ENCODE measurements at places on chromosomes 3 and 15.

DNA sequence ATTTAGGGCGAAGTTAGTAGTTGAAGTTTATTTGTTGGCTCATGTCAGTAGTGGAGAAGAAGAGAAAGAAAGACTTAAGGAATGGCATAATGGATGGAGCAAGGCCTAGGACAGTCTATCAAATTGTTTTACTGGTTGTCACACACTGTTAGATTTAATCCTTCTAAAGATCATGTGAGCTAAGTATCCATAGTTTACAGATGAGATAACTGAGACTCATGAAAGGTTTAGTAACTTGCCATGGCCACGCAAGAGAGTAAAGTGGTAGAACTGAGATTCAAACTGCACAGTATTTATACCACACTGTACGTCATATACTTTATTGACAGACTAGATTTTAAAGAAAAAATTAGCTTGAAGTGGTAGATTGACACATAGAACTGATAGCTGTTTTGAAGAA is 11.4 kb downstream of the SPRED1 start:
- no peak for DNase-seq

DNA sequence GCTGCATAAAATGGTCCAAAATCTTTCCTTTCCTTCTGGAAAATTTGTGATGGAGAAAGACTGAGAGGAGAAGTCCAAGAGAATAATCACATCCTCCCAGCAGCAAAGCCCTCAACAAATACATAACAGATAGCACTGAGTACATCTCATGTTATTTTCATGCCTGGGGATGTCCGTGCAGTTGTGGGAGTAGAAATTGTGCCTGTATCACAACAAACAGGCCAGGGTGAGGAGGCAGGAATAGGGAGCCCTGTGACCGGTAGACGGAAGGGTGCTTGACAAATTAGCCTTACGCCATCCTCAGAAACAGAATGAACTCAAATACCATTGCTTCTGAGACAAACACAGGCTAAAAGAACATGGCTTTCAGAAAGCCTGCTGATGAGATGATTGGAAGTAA is 333.2 kb upstream of the UMPS start:
- DNase-seq: no peak

- DNase-seq: no peak
Observed at GRCh38 chr15:50909010-50909317, 481 bp downstream of the AP4E1 start.

- DNase-seq: no peak
Observed at GRCh38 chr3:153215966-153216365, 53.9 kb downstream of the RAP2B start.

- no peak for DNase-seq
Observed at GRCh38 chr3:42192334-42193200, 73.4 kb downstream of the CCK start.

- no peak for DNase-seq
Observed at GRCh38 chr3:104245981-104246380, 1120.7 kb upstream of the ALCAM start.

- DNase-seq: no peak
Observed at GRCh38 chr3:31105438-31106077, 211.1 kb upstream of the GADL1 start.

DNA sequence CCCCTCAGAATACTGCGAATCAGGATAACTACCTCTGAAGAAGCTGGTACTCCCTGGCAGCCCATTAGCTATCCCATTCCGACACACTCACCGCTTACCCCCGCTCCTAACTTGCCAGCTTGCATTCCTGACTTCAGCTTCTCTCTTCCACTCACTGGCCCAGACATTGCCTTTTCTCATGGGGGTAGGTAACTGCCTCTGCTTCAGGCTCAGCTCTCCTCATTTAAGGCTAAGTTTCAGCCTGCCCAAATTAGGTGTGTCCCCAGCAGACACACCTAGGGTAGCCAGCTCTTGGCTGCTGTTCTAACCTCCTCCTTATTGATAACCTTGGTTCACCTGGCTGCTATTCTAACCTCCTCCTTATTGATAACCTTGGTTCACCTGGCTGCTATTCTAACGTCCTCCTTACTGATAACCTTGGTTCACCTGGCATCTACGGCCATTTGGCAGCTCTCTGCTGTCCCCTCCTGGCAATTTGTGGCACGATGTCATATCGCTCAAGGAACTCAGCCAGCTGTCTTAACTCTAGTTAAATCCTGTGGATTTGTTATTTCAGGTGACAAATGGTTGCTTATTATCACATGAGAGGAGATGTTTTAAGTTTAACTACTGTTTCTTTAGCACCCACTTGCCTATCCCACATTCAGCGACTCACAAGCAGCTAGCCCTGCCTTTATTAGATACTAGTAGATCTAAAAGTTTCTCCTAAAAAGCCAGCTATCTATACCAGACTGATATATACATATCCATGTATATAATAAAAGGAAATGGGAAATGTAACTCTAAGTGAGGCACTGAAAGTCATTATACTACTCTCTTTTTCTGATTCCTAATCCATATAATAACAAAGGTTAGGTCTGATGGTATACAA is 106.5 kb upstream of the ACP3 start:
- DNase-seq: no peak
